ENCODE measurements at places on chromosomes 7 and 10. TPM values are rescaled to one million over a fixed set of nuclear protein-coding genes. Genes with fewer than 3 reads are reported as not detected.

Gene FAM24B
- polyA plus RNA-seq: 9.2 TPM

Gene CALCR
- polyA plus RNA-seq: 0.12 TPM

Gene GNGT1
- 0.15 TPM for polyA plus RNA-seq

Gene NXPH1
- polyA plus RNA-seq: not detected

Gene ATRNL1
- polyA plus RNA-seq: 0.44 TPM

Gene NME8
- polyA plus RNA-seq: not detected

Gene TEX36
- polyA plus RNA-seq: not detected

Gene CPXM2
- not detected for polyA plus RNA-seq

Gene SRRM3
- 2.7 TPM for polyA plus RNA-seq

Gene CYP3A5
- polyA plus RNA-seq: 0.31 TPM

Gene HOXA1
- not detected for polyA plus RNA-seq

Gene PPP1R17
- not detected for polyA plus RNA-seq

Gene CCSER2
- 8.5 TPM for polyA plus RNA-seq

Gene HTR5A
- not detected for polyA plus RNA-seq

Gene OR2A1
- not detected for polyA plus RNA-seq

Gene MCM10
- 5.1 TPM for polyA plus RNA-seq

Gene CTNNA3
- polyA plus RNA-seq: not detected

Gene FGFR2
- polyA plus RNA-seq: not detected

Gene PLPP4
- polyA plus RNA-seq: 27.9 TPM

Gene KCNMA1
- polyA plus RNA-seq: 107 TPM

Gene BHLHA15
- polyA plus RNA-seq: 0.10 TPM

Gene TMEM213
- not detected for polyA plus RNA-seq

Gene NOBOX
- not detected for polyA plus RNA-seq

Gene PCBD1
- polyA plus RNA-seq: 95.9 TPM

Gene NUB1
- 54.0 TPM for polyA plus RNA-seq

Gene GIMAP8
- not detected for polyA plus RNA-seq

Gene CFAP46
- polyA plus RNA-seq: 4.9 TPM

Gene CTBP2
- 69.7 TPM for polyA plus RNA-seq

Gene NCOA4
- polyA plus RNA-seq: 30.3 TPM

Gene AKR1C1
- polyA plus RNA-seq: 1.3 TPM

Gene PDE6C
- not detected for polyA plus RNA-seq

Gene CYP2C19
- not detected for polyA plus RNA-seq

Gene SLC26A3
- not detected for polyA plus RNA-seq

Gene PDK4
- polyA plus RNA-seq: 0.10 TPM

Gene FXYD4
- polyA plus RNA-seq: not detected

Gene CALML5
- not detected for polyA plus RNA-seq

Gene MSMB
- polyA plus RNA-seq: not detected

Gene TLX1
- polyA plus RNA-seq: 0.02 TPM

Gene ACTL6B
- 0.67 TPM for polyA plus RNA-seq

Gene CCDC146
- 4.0 TPM for polyA plus RNA-seq

Gene ORC5
- 4.1 TPM for polyA plus RNA-seq

Gene OR2A5
- not detected for polyA plus RNA-seq

Gene PLAU
- 159 TPM for polyA plus RNA-seq

Gene CWF19L1
- polyA plus RNA-seq: 7.1 TPM

Gene SH2B2
- 4.7 TPM for polyA plus RNA-seq

Gene SPDYE9
- polyA plus RNA-seq: not detected

Gene SUN3
- polyA plus RNA-seq: 0.12 TPM

Gene NRP1
- polyA plus RNA-seq: 129 TPM

Gene GATA3
- 14.3 TPM for polyA plus RNA-seq

Gene C10orf143
- polyA plus RNA-seq: 2.2 TPM

Gene NACAD
- polyA plus RNA-seq: 1.5 TPM

Gene PLEKHA8
- 4.9 TPM for polyA plus RNA-seq

Gene CALML3
- not detected for polyA plus RNA-seq

Gene INHBA
- 81.0 TPM for polyA plus RNA-seq

Gene GDF2
- not detected for polyA plus RNA-seq

Gene CHAT
- not detected for polyA plus RNA-seq

Gene NPFFR1
- not detected for polyA plus RNA-seq

Gene MEOX2
- polyA plus RNA-seq: not detected
